Stimulated activated CD8-positive, alpha-beta memory T cell treated with anti-CD3 and anti-CD28 coated beads, Interleukin-12 subunit alpha, Interleukin-12 subunit beta, amount 100 ng/mL, for 1 hour (primary cell): ENCODE measurements at places on chromosomes 16 and 17.

- no peak for DNase-seq
Observed at GRCh38 chr17:62802561-62803205, 5.4 kb downstream of the MARCHF10 start.

GRCh38 chr17:62112229-62112628, 47.2 kb upstream of the MED13 start:
- DNase-seq = no peak

GRCh38 chr17:51427323-51427811, 167.0 kb downstream of the UTP18 start:
- no peak for DNase-seq

DNA sequence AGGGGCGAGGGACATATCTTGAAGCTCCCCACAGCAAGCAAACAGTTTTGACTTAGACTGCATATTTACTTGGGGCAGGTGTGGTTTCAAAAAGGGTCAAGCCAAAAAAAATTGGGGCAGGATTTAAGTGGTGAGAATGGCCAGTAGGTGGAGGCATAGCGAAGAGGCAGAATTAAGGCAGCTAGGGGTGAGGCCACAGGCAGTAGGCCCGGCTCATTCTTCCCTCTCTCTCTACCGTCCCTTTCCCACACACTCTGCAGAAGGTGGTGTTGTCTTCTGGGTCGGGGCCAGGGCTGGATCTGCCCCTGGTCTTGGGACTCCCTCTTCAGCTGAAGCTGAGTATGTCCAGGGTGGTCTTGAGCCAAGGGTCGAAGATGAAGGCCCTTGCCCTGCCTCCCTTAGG, 2.6 kb downstream of the SHBG start:
- no peak for DNase-seq

DNA sequence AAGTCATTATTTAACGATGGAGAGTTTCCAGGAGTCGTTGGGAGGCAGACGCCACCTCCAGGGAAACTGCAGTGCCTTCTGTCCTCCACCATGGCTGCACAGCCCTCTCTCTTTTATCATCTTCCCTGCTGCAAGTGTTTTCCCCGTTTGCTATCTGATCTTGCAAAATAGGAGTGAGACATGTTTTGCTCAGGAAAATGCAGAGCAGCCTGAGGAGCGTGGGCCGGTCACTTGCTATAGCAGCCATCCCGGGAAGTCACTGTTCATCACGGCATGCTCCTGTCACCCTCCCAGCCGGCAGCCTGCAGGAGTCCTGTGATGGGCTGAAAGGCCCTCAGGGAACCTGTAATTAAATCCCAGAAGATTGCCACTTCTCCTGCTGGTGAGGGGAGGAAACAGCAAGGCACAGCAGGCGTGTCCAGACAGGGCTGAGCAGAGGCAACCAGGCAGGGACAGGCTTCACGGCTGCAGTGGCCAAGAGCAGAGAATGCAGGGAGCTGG, 143.1 kb downstream of the GSG1L start:
- DNase-seq = no peak

- peak; percentile 50 for DNase-seq
Observed at GRCh38 chr16:77675464-77676324, 46.6 kb upstream of the NUDT7 start.

- no peak for DNase-seq
Observed at GRCh38 chr17:43839670-43840108, 6.7 kb upstream of the MPP3 start.

- peak; percentile 71 for DNase-seq
Observed at GRCh38 chr17:50867363-50868139, 1.4 kb upstream of the TOB1 start.

GRCh38 chr17:20123209-20123608, 114.0 kb downstream of the SPECC1 start:
- no peak for DNase-seq

DNA sequence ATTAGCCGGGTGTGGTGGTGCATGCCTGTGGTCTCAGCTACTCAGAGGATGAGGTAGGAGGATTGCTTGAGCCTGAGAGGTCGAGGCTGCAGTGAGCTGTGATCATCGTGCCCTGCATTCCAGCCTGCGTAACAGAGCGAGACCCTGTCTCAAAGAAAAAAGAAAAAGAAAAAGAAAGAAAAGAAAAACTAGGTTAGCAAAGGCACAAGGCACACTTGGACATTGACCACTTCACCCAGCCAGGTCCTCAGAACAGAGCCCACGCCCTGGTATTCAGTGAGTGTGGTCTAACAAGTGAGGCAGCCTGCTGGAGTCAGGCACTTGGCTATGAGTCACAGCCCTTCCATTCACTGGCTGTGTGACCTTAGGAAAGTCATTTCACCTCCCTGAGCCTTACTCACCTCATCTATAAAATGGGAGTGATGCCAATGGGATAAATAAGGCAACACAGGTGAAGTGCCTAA, 10.4 kb downstream of the MILR1 start:
- DNase-seq = no peak

- no peak for DNase-seq
Observed at GRCh38 chr16:71424626-71425025, 17.2 kb downstream of the TLE7 start.
